ENCODE measurements at places on chromosomes 13 and 19.

- no peak for DNase-seq
Observed at GRCh38 chr19:43741075-43741825, 13.5 kb downstream of the SMG9 start.

DNA sequence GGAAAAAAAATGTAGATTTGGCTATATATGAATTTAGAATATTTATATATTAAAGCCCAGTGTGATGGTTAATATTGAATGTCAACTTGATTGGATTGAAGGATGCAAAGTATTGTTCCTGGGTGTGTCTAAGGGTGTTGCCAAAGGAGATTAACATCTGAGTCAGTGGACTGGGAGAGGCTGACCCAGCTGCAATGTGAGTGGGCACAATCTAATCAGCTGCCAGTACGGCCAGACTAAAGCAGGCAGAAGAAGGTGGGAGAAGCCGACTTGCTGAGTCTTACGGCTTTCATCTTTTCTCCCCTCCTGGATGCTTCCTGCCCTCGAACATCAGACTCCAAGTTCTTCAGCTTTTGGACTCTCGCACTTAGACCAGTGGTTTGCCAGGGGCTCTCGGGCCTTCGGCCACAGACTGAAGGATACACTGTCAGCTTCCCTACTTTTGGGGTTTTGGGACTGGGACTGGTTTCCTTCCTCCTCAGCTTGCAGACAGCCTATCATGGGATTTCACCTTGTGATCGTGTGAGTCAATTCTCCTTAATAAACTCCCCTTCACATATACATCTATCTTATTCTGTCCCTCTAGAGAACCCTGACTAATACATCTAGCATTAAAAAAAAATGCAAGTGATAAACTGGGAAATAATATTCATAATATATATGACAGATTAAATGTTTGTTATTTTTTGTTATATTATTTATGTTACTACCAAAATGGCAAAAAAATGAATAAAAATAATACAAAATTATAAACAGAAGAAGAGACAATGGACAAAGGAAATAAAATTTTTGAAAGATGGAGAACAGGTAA is 122.4 kb downstream of the DLEU7 start:
- no peak for DNase-seq

DNA sequence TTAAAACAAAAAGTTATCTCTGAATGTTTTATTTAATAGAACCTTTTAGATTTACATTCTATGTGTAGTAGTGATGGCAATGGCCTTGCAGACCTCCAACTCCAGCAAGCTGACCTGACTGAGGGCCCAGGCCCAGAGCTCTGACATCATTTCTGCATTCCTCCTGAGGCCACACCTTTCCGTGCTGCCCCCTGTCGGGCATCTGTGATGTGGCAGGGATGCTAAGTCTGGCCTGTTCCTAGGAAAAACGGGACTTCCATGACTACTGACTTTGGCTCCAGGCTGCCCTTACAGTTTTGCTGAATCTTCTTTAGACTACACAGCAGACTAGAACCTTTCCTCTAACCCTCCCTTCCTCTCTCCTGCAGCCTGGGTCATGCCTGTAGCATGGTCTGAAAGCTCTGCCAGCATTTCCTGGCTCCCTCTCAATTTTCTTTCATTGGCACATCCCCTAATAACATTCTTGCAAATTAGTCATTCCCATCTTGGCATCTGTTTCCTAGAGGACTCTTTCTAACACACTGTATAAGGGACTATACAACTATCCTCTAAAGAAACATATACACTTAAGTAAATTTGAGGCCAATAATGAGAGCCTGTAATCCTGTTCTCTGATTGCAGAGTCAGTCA is 249.1 kb downstream of the GPC5 start:
- no peak for DNase-seq

DNA sequence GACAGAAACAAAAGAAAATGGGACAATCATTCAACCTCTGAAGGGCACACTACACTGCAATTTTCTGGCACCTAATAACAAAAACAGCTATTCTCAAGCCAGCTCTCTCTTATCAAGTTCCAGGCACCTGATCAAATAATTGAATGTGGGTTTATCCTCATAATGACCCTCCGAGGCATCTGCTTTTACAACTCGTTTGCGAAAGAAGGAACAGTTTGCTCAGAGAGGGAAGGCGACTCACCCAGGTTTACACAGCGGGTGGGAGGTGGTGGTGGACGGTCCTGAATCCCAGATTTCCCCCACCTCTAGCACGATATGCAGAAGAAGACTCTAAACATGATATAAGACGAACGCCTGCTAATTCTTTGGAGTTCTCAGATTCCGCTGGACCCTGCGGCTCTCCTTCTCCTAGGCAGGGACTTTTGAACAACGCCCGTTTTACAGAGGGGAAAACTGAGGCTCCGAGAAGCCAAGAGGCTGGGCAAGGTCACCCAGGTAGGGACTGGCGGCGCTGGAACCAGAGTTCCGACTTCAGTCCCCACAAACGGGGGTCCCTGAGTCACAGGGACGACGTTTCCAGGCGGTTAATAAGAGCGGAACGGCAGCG is 641 bp downstream of the SGTA start:
- peak; percentile 28 for DNase-seq

DNA sequence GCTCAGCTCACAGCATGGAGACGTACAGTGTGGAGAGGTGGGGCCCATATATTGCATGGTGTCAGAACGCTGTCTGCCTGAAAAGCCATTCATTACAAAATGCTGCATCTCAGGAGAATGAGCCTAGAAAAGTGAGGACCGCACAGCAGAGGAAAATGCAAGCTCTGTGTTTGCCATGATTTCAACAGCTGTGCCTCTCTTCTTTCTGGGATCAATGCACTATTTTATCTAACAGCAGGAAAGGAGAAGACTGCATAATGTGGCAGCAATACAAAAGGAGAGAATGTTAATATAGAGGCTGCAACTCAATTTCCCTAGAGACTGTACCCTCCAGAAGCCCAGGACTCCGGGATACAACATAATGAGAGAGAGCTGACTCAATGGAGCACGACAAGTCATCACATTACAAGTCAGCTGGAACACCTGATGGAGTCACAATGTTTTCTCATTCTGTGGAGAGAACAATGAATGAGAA is 368.0 kb downstream of the FGF14 start:
- DNase-seq, result no peak

DNA sequence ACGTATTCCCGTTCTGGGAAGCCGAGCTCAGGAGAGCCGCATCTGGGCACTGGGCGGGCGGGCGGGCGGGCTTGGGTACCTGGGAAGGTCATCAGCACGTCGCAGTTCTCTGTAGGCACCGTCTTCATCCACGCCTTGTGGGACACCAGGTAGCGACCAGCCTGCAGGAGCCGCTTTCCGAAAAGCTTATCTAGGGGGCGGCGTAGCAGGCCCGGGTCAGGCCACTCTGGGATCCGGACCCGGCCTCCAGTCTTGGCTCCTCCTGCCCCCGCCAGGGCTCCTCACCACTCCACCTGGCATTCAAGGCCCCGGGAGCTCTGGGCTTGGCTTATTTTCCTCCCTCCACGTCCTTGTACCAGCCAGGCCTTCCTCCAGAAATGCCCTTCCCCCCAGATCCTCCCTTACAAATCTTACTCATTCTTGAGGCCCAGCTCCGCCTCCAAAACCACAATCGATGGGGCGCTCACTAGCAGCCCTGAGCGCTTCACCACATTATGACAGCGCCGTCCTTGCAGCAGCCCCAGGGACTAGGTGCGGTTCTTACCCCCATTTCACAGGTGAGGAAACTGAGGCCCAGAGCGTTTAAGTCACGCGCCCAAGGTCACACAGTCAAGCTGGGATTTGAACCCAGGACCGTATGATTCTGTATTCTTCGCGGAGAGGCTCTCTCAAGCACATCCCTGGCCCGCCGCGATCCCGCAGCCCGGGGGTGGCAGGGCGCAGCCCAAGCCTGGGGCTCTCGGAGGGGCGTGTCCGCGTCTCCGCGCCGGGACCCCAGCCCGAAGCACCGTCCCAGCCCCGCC is 843 bp downstream of the ANO8 start:
- DNase-seq, result peak; percentile 85

GRCh38 chr19:6216996-6217751 is 62.6 kb downstream of the MLLT1 start:
- DNase-seq, result no peak

DNA sequence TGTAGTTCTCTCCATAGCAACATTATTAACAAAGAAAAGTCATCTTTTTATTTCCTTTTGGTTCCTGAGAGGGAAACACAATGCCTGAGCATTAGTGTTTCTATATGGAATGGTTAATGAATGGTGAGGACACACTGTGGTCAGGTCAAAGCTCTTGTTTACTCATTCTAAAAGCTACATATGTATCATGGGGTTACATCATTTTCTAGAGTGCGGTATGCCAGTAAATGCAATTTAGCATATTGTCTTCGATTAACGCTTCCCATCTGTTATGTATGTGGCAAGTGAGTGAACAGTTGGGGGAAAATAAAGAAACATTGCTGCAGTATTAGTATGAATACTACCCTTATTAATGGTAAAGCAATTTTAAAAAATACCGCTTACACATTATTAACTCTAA is 1152.2 kb upstream of the SPRY2 start:
- no peak for DNase-seq

- no peak for DNase-seq
Observed at GRCh38 chr13:109587689-109588088, 198.7 kb downstream of the IRS2 start.

DNA sequence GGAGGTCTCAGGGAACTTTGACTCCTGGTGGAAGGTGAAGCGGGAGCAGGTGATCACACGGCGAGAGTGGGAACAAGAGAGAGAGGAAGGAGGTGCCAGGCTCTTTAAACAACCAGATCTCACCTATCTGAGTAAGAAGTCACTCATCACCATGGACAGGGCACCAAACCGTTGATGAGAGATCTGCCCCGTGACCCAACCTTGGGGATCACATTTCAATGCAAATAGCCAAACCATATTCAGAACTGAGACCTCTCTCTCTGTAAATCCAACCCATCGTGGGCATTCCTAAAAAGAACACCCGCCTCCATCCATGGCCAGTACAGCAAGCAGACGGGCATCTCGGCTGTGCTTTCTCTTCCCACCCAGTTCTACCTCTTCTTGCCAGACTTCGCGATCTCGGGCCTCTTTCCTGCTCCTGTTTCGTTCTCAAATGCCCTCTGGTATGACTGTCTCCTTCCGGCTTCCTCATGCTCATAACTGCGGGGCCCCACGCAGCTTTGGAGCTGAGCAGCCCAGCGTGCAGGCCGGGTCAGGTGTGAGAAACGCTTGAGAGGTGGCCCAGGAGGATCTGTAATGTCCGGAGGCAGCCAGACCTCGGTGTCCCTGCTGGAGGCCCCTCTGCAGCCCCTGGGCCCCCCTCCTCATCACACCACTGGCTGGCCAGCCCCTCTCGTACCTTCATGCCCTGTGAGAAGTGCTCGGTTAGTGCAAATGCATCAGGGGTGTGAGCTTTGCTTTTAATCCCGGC is 97.0 kb upstream of the GPR183 start:
- DNase-seq, result no peak

DNA sequence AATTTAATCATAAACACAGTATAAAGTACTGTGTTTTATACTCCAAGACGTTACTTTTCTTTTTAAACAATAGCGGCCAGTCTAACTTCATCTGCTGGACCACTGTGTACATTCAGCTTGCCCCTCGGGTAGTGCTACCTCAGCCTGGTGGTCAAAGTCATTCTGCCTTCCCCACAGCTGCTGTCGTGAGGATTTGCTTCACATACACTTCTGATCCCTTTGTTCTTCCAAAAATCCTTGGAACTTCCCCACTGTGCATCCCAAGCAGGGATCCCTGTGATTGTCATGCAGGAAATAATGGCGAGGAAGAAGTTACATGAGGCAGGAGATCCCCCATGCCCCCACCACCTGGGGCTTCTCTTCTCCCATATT is 234.9 kb upstream of the STARD13 start:
- no peak for DNase-seq

GRCh38 chr19:37635076-37636056 is 19.9 kb downstream of the ZFP30 start:
- DNase-seq, result no peak

DNA sequence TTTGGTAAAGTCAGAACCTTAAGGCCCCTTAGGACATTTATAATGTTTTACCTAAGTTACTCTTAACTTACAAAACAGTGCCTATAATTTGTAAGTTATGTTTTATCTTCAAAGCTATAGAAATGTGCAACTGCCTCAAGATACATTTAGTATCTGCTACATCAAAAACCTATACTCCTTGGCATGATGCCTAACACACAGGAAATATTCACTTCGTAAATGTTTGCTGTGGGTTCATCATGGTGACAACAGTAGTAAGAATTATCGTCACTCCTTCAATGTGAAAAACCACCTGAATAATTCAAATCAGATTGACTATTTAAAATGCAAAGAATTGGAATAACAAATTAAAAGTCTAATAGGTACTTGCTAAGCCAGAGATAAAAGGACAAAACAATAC is 184.1 kb downstream of the DIAPH3 start:
- no peak for DNase-seq

- no peak for DNase-seq
Observed at GRCh38 chr13:50074843-50075242, 59.6 kb downstream of the KCNRG start.

DNA sequence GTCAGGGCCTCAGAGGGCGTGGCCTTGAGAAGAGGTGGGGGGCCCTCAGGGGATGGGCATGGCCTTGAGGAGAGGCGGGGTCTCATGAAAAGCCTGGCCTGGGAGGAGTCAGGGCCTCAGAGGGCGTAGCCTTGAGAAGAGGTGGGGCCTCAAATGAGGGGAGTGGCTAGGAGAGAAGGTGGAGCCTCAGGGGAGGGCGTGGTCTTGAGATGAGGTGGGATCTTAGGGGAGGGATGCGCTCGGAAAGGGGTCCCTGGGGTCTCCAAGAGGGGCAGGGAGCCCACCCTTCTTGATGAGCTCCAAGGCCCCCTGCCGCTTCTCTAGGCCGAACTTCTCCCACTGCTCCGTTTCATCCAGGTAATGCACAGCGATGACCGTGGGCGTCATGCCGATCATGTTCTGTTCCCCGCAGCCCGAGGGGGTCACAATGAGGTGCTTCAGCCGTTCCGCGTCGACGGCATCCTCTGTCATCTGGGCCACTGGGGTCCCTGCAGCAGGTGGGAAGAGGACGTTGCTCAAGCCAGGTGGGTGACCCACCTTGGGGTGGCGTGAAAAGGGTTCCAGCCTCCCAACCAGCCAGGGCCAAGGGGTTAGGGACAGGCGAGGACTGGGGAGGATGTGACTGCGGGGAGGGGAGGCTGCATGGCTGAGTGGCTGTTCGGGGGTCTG is 24.3 kb upstream of the TNFSF14 start:
- DNase-seq, result no peak

DNA sequence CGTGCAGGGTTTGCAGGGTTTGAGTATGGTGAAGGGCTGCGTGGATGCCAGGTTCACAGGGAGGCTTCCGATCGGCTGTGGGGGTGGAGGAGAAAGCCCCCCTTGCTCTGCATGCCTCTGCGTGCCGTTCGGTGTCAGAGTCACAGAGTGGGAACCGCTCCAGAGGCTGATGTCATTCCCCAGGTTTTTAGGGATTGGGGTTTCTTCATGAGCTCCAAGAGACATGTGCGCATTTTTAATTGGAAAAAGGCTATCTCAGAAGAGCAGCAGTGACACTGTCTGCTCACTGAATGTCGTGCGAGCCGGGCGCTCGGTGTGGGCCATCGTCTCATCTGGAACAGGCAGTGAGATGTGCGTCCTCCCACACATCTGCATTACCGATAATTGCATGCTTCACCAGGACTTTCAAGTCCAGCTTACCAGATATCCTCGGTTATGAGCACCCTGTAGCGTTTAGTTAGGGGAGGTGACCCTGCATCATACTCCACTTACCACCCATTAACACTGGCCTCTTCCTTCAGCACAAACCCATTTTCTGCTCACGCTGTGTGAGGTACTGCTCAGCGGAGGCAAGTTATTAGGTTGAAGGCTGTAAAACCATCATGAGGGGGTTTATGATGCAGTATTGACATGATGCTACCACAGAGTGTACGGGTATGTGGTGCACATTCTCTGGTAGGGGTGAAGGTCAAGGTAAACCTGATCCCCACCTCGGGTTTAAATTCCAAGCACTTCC is 1.7 kb downstream of the MCF2L start:
- no peak for DNase-seq

All from stimulated activated CD4-positive, alpha-beta T cell treated with anti-CD3 and anti-CD28 coated beads, Interleukin-4, amount 100 ng/mL, for 24 hours (primary cell).